NCI-H226 (cell line): ENCODE measurements at places on chromosomes 5 and 9.
A peak's percentile ranks its signal among the peaks of the same experiment; 100 is the strongest.

- no peak for DNase-seq
Observed at GRCh38 chr9:20243841-20244240, 378.5 kb downstream of the MLLT3 start.

GRCh38 chr9:90097237-90097636 is 492.4 kb downstream of the GADD45G start:
- DNase-seq = no peak

DNA sequence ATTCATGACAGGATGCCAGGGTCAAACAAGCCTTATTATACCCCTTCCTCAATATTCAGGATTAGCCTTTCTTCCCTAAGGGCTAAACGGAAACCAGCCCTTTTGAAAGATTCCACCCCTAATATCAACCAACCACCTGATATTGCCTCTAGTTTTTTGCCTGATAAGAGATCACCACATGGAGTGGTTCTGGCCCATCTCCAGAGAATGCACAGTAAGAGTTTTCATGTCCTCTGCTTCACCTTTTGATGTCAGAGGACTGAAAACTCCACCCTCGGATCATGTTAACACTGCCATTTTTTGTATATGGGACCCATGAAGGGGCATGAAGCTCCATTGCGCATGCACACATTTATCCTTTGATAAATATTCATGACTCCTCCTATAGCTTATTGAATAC is 5.8 kb upstream of the LNPEP start:
- DNase-seq = peak; percentile 34

DNA sequence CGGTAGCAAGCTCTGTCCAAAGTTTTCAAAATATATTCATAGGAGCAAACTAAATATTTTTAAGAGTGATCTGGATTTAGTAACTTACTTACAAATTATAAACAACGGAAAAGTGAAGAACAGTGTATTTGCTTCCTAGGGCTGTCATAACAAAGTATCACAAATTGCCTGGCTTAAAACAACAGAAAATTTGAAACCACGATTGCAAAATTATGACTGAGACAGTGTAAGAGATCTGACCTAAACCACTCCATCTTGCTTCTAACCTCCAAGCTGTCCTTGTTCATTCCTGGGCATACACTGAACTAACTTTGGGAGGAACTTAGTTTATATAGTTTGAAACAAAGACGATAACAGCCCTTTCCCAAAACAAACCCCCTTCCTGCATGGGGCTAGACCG is 202.0 kb upstream of the CDH6 start:
- no peak for DNase-seq

DNA sequence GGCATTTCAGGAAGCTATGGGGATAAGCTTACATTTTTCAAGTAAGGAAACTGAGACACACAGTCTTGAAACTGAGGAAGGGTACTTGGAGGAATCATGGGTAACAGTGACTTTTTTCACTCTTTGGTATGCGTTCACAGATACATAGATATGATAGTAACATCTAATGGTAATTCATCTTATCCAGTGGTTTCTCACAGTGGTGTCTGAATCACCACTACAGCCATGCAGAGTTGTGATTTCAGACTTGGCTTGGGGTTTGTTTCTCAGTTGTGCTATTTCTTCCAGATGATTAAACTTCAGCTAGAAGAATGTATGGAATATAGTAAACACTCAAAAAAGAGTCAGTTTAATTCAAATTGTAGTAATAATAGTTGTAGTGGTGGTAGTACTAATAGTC is 239.1 kb upstream of the NUDT12 start:
- peak; percentile 71 for DNase-seq

DNA sequence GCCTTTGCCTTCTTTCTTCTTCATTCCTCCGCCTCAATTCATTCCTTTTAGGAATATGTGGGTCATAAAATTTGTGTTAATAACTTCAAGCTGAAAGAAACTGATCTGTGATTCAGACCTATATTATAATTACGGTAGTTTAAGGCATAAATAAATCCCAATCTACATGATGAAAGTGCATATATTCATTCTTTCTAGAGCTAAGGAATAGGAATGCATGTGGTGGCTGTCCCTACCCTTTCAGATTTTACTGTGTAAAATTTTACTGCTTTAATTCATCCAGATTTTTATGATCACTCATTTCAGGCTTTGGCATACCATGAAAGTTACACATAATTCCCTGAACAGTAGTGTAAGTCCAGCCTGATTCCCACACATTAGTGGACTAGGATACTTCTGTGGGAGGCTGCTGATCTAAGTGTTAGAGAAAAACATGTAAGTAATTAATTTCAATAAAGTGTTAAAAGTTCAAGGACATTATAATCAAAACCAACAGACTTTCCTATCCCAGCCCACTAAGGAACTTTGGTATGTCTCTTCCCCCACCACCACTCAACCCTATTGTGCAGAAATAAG is 83.1 kb downstream of the HINT1 start:
- no peak for DNase-seq

DNA sequence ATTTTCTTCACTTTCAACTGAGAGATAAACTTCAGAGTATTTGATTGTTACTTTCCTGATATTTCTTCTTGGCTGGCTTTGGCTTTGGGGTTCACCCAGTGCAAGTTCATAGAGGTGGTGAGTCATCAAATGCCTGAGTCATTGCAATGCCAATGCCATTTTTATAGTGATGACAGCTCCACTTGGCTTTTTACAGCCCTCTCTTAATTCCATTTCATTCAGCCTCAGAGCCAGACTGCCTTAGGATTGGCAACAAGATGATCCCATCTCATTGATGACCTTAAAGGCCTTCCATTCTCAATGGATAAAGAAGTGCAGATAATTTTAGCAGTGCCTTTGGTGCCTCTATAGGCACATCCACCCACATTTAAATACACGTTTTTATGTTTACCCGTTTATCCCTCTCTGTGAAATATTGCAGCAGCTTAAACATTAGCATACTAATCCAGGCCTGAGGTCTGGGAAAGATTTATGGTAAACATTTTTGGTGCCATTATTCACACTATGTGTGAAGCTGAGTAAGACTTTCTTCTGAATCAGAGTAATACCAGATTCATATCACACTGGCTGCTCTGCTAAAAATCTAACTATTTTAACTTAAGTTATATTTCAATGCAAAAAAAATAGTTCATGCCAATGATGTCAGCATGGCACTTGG is 88.9 kb upstream of the TYRP1 start:
- peak; percentile 87 for DNase-seq

DNA sequence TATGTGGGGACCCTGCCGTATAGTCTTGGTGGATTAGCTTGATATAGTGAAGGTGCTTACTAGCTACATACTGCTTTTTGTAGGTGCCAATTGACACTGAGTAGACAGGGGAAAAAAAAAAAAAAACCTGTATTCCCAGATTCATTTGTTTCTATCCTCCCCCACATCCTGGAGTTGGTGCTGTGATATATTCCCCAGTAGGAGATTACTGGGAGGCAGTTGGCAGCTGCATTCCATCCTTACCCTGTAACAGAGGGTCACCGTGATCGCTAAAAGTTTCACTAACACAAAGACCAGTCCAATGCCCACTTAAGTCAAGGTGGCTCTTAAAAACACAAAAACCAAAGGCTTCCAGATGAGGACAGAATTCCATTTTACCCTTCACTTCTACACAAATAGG is 27.4 kb upstream of the TOMM5 start:
- DNase-seq = peak; percentile 58

GRCh38 chr9:124760719-124761118 is 10.4 kb downstream of the NR6A1 start:
- no peak for DNase-seq

DNA sequence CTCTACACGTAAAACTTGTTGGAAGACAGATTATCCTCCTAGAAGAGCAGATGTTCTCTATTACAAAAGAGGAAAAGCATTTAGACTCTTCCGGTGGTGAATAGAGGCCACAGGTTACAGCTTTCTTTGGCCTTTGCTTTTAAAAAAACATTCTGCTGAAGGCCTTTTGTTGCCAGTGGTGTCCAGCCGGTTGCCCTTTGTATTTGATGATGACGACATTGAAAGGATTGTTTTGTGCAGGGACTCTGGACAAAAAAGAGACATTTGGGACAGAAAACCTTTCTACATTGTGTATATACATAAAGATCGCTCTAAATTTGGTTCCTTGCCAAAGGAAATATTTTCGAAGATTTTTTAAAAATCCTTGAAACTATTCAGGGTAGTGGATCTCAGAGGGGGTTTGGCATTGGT is 180.3 kb downstream of the C9orf152 start:
- no peak for DNase-seq

DNA sequence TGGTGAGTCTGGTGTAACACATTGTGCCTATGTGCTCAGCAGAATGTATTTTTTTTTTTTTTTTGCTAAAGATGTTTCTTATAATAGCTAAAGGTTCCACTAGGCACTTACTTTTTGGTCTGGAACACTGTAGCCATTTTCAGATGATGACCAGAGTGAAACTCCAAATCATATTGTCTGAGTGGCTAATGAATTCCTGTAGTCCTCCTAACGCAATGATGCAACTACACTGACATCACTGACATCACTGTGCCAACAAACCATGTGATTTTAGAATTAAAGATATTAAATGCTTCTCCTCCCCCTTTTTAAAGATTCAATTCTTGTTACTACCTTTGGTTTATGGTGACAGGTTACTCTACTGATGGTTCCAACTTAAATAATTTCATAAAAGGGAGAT is 28.8 kb downstream of the JAKMIP2 start:
- no peak for DNase-seq

DNA sequence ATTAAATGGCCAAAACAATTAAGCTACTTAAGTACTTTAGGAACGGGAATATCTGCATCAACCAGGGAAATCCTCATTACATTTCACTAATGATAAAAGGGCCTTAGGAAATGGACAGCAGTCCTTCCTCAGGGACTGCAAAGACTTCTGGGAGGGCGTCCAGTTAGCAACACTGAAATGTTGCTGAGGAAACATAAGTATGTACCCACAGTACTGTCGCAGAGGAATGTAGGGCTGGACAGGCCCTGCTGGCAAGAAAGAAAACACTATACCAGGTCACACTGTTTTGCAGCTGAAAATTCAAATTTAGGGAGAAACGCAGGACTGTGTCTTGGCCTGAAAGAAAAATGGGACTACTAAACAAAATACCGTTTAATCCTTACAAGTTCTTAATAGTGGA is 1.3 kb downstream of the C5orf15 start:
- no peak for DNase-seq

DNA sequence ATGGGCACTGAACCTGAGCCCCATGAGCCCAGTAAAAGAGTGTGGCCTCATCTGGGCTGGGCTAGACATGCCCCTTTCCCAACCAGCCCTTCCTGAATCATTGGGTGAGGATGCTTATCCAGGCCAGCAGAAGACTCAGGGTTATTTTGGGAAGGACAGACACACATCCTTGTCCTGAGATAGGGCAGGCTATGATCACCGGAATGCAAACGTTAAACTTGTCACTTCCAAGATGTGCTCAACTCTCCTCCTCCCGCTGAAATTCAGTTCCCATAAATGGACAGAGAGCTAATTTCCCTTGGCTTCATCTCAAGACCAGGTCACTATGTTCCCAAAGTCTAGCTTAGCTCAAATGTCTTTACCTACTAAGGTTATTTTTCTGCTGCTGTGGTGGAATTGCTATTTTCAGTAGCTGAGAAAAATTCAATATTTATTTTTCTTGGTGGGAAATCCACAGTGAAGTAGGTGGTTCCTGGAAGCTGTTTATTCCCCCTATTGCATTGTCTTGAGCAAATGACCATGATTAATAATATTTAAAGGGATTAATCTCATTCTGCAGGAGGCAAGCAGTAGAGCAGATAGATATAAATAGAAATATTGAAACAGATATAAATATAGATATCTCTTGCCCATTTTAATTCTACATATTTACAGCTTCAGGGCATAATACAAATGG is 70.0 kb downstream of the NXNL2 start:
- no peak for DNase-seq

DNA sequence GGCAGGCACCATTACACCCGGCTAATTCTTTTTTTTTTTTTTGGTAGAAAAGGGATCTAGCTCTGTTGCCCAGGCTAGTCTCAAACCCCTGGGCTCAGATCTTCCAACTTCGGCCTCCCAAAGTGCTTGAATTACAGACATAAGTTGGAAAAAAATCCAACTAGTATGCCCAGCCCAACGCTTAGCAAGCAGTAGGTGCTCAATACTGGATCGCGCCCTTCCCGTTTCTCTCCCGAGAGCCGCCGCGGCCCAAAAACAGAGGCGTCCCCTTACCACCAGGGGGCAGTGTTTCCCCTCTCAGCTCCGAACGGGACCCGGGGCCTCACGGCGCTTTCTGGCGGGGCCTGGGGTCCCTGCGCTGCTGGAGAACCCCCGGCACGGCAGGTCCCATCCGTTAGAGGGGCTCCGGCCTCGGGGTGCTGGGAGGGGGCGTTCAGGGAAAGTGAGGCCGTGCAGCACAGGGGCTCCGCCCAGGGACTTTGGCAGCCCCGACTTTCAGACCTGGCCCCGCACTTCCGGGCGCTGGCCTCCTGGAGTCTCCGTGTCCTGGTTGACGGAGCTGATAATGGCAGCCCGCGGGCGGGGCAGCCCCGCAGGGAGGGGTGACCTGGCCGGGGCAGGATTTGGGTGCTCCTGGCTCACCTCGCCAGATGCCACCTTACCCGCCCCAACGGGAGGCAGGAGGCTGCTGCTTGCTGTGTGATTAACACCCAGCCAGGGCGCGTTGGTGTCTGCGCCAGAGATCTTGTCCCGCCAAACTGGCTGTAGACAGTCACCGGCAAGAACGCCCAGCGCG is 15.2 kb downstream of the PTGES start:
- DNase-seq = peak; percentile 53

GRCh38 chr5:98993512-98993911 is 64.7 kb upstream of the CHD1 start:
- DNase-seq = no peak

DNA sequence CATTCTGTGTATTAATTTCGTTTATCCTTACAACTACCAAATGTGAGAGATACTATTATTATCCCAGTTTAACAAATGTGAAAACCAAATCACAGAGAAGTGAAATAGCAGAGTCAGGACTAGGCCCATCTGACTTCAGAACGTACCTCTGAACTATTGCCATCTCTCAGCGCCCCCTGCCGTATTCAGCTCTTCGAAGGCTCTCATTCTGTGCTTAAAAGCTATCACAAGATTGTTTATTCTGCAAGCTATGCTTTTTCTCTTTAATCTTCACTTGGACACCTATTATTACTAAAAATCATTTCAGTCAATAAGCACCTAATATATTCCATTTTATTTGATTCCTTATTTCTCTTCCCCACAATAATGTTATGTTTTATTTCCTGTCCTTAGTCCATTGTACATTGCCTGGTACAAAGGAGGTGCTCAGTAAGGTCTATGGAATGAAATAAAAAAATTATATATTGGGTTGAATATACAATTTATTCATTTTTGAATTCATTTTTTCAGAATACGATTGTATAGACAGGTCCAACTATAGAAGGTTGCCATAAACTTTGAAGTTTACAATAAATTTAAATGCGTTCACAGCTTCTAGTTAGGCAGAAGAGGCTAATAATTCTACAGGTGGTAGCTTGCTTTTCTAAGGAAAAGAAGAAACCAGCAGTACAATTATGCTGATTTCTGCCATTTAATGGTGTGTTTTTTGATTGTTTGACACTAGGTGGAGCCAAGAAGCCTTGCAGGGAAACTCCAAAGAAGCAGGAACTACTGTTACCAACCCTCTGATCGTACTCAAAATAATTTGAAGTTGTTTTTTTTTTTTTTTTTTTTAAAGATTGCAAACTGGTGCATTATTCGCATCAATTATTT is 202.2 kb upstream of the DMRTA1 start:
- DNase-seq = peak; percentile 26
